ENCODE measurements at places on chromosomes 3 and 15.

DNA sequence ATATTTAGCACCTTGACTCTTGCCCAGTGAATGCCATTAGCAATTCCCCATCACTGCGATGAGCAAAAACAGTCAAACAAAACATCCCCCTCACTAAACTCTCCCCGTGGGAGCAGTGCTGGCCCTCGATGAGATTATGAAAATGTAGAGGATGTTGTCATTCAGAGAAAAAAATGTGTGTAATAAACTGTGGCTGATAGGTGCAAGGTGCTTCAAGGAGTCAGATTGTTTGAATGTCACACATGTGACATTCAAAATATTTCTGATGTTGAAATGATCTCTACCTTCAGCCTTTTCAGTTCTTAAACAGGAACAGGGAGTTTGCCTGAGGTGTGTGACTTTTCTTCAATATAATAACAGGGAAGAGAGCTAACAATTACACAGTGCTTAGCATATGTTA lies 281.8 kb upstream of the TRIM42 start:
- no peak for DNase-seq

GRCh38 chr3:130345487-130346079 lies at the start of gene COL6A5:
Gene COL6A5 (plus strand): TSS chr3:130345672. CDS start chr3:130373639, 27,967 bp downstream.
- DNase-seq = no peak

DNA sequence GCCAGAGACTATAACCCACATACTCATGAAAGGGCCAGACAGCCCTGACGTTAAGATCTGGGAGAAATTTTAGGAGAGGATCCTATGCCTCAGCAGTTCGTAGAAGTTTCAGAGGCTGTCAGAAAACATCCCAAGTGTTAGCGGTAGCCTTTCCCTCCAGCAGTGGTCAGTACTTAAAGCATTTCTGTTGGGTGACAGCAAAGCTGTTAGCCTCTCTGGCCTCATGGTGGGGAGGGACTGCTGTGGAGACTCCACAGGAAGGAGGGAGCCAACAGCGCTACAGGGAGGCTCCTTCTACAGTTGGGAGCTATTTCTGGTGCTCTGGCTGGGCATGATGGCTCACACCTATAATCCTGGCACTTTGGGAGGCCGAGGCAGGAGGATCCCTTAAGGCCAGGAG lies 27.4 kb downstream of the IDH2 start:
- DNase-seq = no peak

DNA sequence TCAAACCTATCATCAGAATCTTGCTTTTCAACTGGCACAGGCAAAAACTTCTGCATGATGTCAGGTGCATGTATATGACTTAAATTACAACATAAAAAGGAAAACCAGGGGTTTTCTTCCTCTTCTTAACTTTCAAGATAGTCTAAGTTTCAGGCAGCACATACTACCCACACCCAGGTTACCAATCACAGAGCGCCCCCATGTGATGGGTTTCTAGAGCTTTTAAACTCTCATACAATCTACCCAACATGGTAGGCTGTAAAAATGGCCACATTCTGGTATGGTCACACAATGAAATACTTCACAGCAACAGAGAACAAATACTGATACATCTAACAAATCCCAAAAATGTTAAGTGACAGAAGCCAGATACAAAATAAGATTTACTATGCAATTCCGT lies 7.4 kb downstream of the MESD start:
- DNase-seq = peak; percentile 31

DNA sequence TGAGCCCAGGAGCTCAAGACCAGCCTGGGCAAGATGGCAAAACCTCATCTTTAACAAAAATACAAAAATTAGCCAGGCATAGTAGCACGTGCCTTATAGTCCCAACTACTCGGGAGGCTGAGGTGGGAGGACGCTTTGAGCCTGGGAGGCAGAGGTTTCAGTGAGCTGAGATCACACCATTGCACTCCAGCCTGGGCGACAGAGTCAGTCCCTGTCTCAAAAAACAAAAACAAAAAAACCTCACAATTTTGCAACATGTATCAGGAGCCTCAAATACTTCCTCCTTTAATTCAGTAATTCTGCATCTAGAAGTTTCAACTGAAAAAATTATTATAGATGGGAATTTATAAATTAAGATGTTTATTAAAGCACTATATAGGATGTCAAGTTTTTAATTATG lies 1.1 kb downstream of the MRPL47 start:
- peak; percentile 49 for DNase-seq

GRCh38 chr3:155603302-155603701 lies 141.6 kb downstream of the PLCH1 start:
- DNase-seq = no peak

DNA sequence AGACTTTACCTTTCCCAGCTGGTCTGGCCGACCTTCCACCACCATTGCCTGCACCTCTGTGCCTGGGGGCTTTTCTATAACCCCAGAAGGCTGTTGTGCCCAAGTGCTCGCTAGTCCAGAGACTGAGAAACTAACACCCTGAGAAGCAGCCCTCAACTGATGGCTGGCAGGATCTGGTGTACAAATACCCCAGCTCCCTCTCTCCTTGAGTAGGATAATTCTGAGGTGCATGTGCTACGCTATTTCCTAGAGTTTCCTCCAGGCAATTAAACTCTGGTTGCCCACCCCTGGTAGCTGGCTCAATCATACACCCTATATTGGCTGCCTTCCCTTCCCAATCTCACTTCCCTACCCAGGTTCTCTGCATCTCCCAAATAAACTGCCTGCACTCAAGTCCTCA lies 11.5 kb upstream of the SLC6A1 start:
- no peak for DNase-seq

DNA sequence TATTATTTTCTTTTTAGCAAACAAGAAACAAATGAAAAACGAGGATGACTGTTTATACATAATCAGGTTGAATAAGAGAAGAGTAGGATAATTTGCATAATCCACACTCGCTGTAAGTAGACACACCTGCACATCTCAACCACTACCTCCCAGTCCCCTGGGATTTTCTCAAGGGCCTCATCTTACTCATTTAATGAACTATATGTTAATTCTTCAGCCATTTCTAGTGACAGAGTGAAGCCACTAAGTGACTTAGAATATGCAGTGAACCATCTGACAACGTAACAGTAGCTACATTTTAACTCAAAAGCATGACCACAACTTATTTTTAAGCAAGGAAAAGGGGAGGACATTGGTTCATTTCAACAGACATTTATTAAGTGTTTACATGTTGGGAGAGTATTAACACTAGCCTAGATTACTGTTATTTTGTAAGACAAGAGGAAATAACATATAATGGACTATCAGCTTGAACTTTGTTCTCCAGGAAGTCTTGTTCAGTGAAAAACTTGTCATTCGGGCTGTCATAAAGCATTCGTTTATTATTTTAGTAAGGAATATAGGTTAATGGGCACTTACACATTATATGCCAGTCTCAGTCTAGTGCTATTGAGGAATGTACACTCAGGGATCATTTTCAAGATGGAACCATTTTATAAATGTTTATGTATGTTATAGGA lies 173.0 kb upstream of the ROBO2 start:
- no peak for DNase-seq

GRCh38 chr15:90887037-90887481 lies 2.8 kb downstream of the FES start:
- DNase-seq = no peak

DNA sequence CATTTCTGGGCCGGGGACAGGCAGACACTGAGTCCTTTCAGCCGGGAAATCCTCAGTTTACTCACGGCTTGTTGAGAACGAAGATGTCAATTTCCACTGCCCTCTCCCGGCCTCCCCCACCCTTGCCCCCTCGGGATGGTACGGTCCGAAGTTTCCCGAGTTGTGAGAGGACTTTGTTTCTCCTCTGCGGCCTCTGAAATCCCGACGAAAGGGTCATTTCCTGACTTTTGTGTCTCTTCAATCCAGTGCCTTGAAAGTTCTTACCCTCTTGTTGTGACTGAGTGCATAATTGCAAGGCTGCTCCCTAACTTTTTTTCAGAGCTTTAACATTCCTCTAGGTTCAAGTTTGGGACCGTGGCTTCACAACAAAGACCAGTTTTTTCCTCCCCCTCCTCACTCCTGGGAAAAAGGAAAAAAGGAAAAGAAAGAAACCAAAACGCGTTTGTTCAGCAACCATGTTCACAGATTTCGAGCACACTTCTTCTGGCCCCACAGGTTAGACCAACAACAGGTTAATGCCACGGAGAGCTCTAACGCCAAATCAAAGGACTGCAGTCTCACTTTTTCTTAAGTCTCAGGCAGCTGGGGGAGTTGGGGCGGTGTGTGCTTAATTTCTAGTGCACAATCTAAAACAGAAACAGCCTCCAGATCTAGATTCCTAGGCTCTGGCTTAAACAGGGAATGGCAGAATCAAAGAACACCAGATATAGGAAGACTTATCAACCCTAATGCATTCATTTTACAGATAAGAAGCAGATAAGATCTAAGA lies 138.9 kb downstream of the TMCO5A start:
- DNase-seq = no peak

DNA sequence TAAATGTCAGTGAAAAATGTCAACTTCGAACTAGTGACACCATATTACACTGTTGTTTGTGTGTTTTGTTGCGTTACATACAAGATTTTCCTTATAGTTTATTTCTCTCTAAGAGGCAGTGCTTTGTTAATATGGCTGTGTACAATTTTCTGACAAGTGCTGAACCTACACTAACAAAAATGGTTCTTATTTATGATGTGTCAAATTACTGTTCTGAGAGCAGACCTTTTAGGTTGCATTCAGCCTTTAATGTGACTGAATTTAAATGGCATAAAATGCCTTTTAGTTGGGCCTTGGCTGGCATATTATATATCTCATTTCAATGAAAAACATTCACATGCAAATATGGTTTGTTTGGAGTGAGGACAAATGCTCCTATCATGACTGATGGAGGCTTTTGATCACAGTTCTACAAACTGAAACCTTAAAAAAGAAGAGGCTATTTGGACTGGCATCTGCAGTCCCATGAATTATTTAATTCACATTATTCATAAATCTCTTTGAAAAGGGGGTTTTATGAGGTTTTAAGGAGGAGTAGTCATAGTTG lies 750.6 kb downstream of the CADM2 start:
- no peak for DNase-seq

GRCh38 chr15:82804575-82804949 lies 1.3 kb downstream of the FSD2 start:
- DNase-seq = no peak

- DNase-seq = no peak
Observed at GRCh38 chr3:178169421-178169820, 366.8 kb upstream of the KCNMB2 start.

GRCh38 chr15:85499371-85499887 lies 119.0 kb downstream of the AKAP13 start:
- DNase-seq = no peak

DNA sequence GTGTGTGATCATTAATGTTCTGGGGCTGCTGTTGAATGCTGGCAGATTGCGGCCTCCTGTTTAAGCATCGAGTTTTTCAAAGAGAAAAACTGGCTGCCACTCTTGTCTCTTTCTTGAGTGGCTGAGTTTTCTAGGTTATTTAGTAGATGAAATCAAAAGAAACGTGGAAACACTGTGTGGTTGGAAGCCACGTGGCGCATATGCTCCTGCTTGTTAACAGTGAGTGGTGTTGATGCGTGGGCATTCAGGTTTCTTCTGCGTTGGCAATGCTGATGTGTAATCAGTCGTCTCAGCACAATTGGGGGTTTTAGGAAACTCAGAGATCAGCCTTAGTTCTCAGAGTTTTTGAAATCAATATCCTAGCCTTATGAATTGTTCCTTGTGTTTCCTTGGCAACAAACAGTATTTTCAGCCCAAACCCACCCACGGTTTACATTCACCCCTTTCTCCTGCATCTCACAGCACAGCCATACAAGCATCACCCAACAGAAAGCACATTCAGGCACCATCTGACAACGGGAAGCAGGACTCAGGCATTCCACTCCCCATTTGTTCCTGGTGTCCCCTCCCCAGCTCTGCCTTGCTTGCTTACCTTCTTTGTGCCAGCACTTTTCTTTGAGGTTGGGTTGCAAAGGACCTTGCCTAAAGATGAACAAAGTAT lies 74.7 kb downstream of the SEC22A start:
- no peak for DNase-seq

- no peak for DNase-seq
Observed at GRCh38 chr3:127375151-127375930, 87.5 kb upstream of the PRR20G start.
